ENCODE measurements at places on chromosomes 7 and 10. TPM values are rescaled to one million over a fixed set of nuclear protein-coding genes. Genes with fewer than 3 reads are reported as not detected.

DNA sequence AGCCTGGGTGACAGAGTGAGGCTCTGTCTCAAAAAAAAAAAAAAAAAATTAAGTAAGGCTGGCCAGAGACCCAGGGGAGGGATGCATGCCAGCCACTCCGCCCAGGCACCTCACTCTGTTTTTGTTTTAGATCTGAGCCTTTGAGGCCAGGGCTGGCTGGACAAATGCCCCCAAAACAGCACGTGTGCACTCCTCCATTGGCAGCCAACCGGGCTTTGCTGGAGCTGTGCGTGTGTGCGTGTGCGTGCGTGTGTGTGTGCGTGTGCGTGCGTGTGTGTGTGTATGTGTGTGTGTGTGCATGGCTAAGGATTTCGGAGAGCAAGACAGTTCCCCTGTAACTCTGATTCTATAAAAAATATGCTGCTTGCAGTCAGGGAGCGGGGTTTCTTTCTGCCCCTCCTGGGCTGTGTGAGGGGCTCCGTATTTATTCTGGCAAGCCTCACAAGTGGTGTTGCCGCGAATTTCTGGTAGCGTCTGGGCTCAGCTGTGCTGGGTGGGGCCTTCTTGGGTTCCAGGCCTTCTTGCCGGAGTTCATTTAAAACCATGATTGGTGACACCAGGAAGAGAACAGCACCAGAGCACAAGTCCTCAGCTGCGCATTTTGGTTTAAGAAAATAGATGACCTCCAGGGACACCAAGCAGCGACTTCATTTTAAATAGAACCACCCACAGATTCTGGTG is 28.1 kb upstream of the UNCX start:
- DNase-seq, result no peak

DNA sequence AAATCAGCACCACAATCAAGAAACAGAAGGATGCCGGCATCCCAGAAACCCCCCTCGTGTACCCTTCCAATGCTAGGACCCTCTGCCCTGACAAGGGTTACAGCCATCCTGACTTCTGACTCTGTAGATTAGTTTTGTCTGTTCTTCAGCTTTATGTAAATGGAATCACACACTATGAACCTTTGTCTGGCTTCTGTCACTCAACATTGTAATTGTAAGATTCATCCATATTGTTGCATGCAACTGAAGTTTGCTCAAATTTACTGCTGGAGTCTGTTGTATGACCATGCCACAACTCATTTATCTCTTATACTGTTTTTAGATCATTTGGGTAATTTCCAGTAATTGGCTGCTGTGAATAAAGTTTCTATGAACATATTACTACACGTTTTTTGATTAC is 8.4 kb downstream of the IKZF5 start:
- DNase-seq, result no peak

- no peak for DNase-seq
Measured at GRCh38 chr7:132609222-132609621, 33.0 kb upstream of the PLXNA4 start.

GRCh38 chr10:106044503-106044902 is 1120.0 kb downstream of the SORCS1 start:
- no peak for DNase-seq

- DNase-seq, result no peak
Measured at GRCh38 chr7:93823621-93824020, 66.9 kb downstream of the TFPI2 start.

DNA sequence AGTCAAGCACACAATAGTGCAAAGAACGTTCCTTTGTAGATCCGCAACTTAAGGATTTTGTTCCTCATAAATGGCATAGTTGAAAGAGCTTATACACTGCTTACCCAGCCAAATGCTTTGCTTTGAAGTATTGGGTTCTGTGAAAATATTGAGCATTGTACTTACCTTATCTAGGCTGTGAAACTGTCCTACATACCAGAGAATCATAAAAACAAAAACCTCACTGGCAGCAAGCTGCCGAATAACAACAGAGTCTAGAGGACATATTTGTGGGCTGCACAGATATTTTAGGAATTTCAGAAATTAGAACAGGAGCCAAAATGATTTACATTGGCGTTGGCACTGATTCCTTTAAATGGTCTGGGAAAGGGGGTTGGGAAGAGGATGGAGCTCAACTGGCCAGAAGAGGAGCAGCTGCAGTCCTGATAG is 174.8 kb downstream of the RTKN2 start:
- no peak for DNase-seq

Gene CLEC5A
- 0.67 TPM for polyA plus RNA-seq

Gene NPSR1
- not detected for polyA plus RNA-seq

Gene LRRC4
- 6.6 TPM for polyA plus RNA-seq

Gene SORCS1
- polyA plus RNA-seq, result 19.8 TPM
